ENCODE measurements at places on chromosomes 4 and X.

- no peak for DNase-seq
Observed at GRCh38 chr4:128247906-128248305, 39.7 kb downstream of the PGRMC2 start.

DNA sequence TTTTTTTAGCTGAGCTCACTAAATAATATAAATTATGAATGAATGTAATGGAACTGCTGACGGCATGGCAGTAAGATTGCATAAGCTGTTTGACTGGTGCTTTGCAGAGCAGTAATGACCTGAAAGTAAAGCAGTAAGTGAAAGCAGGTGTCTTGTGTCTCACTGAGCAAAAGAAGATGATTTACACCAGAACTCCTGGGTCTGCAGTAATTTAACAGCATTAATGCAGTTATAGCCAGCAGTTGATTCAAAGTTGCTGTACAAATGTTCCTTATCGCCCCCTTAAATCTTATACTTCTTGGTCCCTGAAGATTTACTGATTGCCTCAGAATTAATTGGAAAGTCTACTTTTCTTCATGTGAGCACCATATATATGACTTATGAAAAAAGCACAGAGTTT is 187.7 kb downstream of the DCTD start:
- DNase-seq: no peak

- DNase-seq: no peak
Observed at GRCh38 chr4:123246085-123246484, 150.5 kb upstream of the SPRY1 start.

- no peak for DNase-seq
Observed at GRCh38 chr4:110867251-110867960, 244.5 kb upstream of the PITX2 start.

- DNase-seq: no peak
Observed at GRCh38 chr4:77104791-77105540, 29.2 kb upstream of the CCNI start.

GRCh38 chrX:123617007-123617406 is 115.8 kb downstream of the THOC2 start:
- no peak for DNase-seq

DNA sequence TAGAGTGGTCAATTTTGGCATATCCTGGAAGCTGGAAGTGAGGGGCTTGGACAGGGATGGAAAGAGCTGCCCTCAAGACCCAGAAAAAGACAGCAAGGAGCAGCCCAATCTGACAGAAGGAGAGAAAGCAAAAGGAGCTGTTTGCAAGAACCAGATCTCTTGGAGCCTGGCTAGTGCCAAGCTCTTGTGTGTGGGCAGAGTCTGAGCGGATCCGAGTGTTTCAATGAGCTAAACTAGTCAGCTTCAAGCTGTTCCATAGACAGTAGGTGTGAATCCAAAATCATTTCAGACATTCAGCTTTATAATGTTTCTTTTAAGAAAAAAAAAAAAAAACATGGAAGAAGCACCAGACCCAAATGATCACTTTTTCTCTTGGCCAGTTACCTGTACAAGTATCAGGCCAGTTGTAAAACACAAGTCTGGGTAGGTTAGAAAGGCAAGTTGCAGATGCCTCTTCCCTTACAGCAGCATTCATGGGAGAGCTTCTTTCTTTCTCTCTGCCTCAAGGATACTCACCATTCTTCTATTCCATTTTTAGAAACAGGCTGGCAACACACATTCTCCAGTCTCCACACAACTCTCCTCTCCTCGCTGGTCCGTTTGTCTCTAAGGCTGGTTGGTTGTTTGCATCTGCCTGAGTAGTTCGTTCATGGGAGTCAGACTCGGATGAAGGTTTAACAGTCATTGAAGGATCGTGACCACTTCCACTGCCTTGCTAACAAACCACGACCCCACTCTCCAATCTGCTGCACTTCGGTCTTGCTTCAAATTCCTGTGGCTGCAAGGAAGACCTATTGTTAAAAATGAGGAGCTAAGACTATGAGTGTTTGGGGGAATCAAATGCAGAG is 105.2 kb upstream of the GATB start:
- DNase-seq: no peak

GRCh38 chr4:40412866-40413795 is 78.0 kb downstream of the CHRNA9 start:
- no peak for DNase-seq

DNA sequence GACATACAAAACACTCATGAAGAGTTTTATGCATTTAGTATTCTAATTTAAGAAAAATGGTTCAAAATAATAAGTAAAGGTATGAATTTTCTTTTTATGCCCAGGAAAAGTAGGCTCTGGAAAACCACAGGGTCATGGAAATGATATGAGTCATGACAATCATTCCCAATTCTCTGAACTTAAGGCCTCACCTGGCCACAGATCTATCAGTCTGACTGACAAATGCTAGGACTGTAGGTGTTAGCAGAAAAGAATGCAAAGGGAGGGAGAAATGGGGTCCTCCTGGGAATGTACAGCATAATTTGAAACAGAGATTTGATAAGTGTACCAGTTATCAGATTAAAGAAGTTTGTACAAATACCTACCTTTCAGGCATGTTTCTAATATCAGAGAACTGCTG is 270.5 kb upstream of the ARSJ start:
- DNase-seq: no peak

DNA sequence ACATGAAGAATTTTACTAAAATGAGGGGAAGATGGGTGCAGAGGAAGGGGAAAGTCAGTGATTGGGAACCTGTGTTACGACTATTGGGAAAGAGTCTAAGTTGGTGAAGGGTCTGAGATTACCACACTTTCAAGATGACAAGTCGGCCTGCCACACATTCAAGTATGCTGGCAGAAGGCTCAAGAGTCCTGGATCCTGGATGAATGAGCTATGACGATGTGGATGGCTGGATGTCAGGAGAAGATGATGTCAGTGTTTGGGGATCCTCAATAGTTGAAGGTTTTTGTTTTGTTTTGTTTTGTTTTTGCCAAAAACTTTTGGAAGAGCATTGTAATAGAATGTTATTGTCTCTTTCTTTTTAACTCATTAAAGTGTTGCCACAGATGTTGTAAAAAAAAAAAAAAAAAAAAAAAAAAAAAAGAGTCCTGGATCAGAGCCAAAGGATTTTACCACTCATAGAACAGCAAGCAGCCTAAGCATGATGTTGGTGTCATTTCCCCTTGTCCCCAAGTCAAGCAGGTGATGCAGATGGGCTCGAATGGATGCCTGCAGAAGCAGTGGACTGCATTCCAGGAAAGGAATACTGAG is 120.6 kb downstream of the REELD1 start:
- no peak for DNase-seq

DNA sequence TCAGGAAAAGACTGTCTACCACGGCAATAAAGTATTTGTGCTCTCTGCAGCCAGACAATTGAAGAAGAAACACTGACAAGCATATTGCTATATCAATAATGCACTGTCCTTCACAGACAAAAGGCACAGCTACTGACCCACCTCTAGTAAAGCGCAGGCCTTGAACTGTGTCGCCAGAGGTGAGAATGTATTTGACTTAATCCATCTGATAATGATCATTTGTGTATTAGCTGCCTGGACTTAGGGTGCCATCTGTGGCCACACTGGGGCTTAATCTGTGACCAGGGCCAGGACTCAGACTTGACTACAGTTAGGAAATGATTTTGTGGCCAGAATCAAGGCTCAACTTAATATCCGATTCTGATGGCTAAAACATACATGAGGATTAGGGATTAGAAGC is 260.4 kb downstream of the SMARCA1 start:
- no peak for DNase-seq

DNA sequence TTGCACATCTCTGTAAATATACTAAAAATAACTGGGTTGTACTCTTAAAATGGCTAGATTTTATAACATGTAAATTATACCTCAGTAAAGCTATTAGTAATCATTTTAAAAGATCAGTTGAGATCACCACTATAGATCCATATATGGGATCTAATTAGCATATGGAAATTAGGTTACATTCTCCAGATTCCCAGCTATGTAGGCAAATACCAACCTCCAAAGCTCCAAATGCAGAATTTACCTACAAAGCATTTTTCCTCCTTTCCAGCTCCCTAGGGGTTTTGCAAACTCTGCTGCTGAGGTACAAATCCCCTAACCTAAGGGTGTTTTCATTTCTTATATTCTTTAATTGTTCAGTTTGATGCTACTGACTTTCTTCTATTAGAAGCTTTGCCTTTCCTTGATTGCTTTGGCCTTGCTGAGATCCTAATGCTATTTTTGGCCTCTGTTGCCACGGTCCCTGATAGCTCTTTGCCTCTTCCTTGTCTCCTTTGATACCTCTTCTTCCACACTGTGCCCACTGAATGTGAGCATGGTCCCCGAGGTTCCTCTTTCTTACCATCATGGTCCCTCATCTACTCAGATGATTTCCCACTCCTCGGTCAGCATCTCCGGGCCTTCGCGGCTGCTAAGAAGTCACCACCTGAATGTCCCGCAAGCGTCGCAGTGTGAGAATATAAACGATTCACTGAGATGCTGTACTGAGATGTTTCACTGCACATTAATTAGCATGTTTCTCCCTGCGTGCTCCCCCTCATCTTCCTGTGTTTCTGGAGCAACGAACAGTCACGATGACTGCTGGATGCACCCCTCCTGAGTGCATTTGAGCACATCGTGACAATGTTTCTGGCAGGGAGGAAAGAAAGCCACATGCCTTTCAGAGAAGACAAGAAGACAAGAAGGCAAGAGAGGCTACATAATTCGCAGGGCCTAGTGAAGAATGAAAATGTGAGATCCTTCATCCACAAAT is 23.8 kb downstream of the ENPP6 start:
- DNase-seq: peak; percentile 10

- DNase-seq: no peak
Observed at GRCh38 chr4:6380746-6381410, 91.5 kb downstream of the PPP2R2C start.

DNA sequence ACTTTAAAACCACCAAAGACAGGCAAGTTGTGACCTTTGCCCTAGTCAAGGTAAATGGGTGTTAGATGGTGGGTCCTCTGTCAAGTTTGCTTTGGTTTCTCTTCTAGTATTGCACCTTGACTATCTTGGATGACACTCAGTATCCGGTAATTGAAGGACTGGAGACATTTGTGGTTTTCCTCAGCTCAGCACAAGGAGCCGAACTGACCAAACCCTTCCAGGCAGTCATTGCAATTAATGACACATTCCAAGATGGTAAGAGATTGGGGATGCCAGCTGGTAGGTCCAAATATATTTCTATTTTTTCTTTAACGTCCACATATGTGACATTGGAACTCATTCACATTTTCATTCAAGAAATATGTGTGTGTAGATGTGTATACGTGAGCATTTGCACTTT is 69.3 kb upstream of the ANXA3 start:
- no peak for DNase-seq

GRCh38 chr4:71732066-71732465 is 51.8 kb downstream of the GC start:
- peak; percentile 2 for DNase-seq

GRCh38 chrX:129622757-129623301 is 31.9 kb downstream of the APLN start:
- DNase-seq: no peak

DNA sequence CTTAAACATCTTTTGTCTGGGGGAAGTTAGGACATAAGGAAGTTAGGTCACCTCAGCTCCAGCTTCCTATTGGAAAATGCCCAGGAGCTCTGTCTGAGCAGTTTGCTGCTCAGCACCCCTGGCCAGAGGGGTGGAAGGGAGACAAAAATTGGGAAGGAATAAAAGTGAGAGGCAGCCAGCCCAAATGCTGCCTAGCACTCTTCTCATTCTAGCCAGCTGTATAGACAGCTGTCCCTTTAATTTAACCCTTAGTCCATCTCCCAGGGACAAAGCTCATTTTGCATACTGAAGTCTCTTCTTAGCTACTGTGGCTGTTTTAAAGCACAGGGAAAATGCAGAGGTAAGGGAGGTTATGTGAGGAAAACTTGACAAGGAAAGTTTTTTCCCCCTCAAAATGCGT is 89.5 kb upstream of the CITED1 start:
- DNase-seq: no peak

- no peak for DNase-seq
Observed at GRCh38 chrX:70117738-70118137, 15.5 kb upstream of the IGBP1 start.

GRCh38 chr4:120263618-120264017 is 197.0 kb upstream of the MAD2L1 start:
- no peak for DNase-seq

GRCh38 chr4:148095346-148095923 is 346.8 kb downstream of the NR3C2 start:
- no peak for DNase-seq

Data from RKO (cell line).